ENCODE measurements at places on chromosomes 2 and 18.

DNA sequence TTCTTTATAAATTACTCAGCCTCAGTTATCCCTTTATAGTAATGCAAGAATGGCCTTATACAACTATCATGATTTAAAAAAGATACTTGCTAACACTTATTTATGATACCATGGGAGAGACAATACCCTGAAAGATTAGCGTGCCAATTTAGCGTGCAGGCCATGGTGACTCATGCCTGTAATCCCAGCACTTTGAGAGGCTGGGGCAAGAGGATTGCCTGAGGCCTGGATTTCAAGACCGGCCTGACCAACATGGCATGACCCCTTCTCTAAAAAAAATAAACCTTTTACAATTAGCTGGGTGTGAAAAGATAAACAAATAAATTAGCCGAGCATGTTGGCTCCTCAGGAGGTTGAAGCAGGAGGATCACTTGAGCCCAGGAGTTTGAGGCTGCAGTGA, 493.4 kb upstream of the FSIP2 start:
- DNase-seq: no peak

GRCh38 chr18:57743008-57743407, 60.1 kb downstream of the ATP8B1 start:
- DNase-seq: no peak

DNA sequence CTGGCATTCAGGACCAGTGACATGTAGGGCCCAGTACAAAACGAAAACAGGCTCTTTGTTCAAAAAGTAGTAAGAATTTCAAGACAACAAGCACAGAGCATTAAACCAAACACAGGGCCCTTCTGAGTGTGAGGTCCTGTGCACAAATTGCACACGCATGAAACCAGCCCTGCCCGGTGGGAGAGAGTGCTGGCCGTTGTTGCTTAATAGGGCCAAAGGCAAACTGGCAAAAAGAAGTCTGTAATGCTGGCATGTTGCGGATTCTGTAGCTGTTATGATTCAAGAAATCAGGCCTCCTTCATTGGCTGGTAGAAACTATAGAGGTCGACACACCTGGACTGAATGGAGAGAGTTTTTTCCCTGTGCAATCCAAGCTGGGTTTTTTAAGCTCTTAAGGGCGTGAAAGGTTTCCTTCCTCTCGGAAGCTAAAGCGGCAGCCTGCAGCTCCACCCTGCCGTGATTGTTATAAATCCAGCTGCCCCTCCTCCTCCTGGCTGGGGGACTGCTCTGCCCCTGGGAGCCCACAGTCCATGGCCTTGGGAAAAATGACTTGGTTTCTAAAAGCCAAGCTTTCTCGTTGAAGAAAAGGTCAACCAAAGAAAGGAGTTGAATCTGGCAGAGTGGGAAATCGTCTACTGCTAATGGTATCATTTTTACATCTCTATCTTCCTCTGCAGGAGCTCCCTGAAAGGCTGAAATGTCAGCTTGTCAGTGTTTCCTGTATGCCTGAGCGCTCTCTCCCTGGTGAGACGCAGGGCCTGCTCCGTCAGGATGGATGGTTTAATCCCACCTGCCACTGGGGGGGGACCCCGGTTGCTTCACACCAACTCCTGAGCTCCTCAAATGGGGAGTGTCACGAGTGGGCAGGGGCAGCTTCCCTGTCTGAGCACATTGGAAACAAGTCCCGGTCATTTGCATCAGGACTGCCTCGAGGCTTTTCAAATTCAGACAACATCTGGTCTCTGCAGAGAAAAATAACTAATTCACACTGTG, 143.6 kb downstream of the ALPK2 start:
- no peak for DNase-seq

- DNase-seq: no peak
Observed at GRCh38 chr2:20617892-20618467, 32.9 kb downstream of the HS1BP3 start.

GRCh38 chr2:43225093-43225787, 1.2 kb downstream of the ZFP36L2 start:
- peak; percentile 46 for DNase-seq

Data from stimulated activated CD4-positive, alpha-beta T cell treated with anti-CD3 and anti-CD28 coated beads, Interleukin-12 subunit alpha, Interleukin-12 subunit beta, amount 100 ng/mL, for 24 hours (primary cell).